Effector CD4-positive, alpha-beta T cell (primary cell): ENCODE measurements at places on chromosomes 5 and 9.

GRCh38 chr5:143037071-143037470, 266.9 kb downstream of the ARHGAP26 start:
- DNase-seq: no peak

GRCh38 chr5:140690376-140690932, 716 bp downstream of the HARS1 start:
- DNase-seq: no peak

GRCh38 chr9:72540348-72540873, 19.0 kb downstream of the TMC1 start:
- DNase-seq: no peak

- DNase-seq: no peak
These were observed 138.7 kb downstream of the UGCG start for GRCh38 chr9:112035166-112035826.
